Motor neuron (in vitro differentiated cells): ENCODE measurements at places on chromosomes 3 and 15.

GRCh38 chr3:190013943-190014924 is 106.5 kb downstream of the P3H2 start:
- no peak for ATAC-seq

- no peak for ATAC-seq
Measured at GRCh38 chr15:82181371-82181770, 81.2 kb downstream of the EFL1 start.

- no peak for ATAC-seq
Measured at GRCh38 chr15:101012326-101013200, 93.4 kb downstream of the LRRK1 start.

DNA sequence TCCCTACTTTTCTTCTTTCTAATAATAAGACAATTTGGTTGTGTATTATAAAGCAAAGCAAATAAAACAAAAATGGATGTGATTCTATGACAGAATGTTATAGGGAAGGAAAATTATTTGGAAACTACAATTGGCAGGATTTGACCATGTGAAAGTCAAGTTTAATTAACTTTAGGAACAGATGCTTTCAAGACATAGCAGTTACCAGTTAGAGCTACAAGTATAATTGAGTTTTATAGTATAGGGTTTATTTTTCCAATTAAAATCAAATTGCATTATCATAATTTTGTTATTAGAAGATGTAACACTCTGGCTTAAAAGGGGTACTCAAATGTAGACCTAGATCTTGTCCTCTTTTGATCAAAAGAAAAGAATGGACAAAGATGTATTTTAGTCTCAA is 110.9 kb downstream of the ROBO2 start:
- ATAC-seq, result no peak

DNA sequence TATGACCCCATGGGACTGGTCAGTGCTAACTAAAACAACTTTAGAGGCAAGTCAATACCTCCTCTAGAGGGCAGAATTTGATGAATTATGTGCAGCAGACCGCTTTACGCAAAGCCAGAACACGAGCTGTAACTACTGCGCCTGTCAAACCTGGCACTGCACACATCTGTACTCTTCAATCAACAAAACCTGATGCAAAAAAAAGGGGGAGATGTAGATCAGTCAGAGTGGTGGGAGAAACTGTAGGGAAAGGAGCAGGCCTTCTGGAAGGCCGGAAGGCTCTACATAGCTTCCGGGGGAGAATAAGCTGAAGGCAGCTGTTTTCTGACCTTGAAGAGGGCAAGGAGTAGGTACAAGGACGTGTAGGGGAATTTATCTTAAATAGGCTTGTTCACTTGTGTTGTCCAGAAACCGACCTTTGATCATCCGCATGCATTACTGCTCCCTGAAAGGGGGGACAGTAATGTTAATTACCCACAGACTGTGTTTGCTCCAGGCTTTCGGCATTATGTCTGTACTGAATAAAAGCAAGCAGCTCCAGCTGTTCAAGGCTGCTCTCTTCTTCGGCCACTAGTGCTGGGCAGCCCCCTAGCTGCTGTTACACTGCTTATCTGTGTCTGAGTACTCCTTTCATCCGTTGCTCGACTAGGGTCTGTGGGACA is 41.0 kb downstream of the GPR160 start:
- ATAC-seq, result no peak

DNA sequence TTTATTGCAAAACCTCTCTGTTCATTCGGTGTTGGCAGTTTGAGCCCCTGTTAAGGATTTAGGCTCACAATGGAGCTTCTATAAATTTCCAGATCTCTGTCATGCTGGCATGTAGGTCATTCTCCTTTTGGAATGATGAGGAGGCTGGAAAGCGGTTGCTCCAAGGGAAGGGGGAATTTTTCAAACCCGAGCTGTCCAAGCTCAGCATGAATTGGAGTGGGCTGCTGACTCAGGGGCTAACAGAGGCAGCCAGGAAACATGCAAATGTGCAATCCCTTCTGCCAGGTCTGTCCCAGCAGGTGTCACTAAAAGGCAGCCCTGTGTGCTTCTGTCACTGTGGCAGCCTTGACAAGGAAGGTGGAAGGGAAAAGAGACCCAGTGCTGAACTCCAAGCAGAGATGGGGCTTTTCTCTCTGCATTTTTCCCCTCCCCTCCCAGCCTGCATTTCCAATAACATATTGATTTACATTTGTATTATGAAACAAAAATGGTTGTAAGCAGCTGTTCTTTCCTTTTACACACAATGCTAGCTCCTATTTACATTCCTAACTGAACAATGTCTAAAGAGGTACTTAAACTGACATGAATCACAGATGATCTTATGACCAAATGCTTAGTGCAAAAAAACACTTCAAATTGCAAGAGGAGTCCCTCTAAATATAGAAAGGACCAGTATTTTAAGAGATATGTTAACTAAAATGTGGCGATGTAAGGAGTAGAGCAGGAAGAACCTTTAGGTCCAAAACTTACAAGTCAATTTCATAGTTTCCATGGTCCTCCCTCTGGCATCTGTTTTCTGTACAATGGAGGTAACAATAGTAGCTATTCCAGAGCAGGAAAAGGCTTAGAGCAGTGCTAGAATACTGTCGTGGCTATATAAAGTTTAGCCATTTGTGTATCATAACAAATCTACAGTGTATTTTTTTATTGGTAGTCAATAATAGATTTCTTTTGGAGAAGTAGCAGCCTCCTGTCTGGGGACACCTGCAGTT is 84.5 kb upstream of the ATP10A start:
- ATAC-seq, result peak; percentile 47

DNA sequence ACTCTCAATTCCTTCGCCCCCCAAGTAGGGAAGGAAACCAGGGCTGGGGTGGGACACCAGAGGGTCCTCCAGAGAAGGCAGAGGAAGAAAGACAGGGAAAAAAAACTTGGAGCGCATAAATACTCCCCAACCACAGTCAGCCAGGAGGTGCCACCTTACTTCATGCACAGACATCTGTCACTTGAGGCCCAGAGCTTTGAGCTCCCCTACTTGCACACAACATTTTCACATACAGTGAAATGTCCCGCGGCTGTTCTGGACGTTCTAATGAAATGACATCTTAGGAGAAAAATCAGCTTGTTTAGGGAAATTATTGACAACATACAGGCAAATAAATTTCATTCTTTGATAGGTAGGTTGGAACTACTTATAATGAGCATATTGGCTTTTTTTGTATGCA is 113.0 kb downstream of the LIPC start:
- no peak for ATAC-seq

GRCh38 chr15:25239471-25240345 is 199.1 kb downstream of the UBE3A start:
- no peak for ATAC-seq

DNA sequence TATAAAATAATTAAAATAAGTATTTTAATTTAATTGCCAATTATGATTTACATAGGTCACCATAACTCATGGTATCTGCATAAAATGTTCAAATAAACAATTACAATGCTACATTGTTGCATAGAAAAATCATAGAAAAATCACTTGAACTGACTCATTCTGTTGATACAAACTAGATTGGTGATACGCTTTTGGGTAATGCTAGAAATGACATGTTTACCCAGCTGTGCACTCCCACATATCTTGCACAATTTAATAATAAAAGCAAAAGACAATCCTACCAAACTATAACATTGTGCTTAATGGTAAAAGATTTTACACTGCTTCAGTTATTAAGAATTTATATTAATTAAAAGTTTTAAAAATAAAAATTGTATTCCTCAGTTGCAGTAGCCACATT is 45.8 kb upstream of the FBXL22 start:
- ATAC-seq, result no peak

DNA sequence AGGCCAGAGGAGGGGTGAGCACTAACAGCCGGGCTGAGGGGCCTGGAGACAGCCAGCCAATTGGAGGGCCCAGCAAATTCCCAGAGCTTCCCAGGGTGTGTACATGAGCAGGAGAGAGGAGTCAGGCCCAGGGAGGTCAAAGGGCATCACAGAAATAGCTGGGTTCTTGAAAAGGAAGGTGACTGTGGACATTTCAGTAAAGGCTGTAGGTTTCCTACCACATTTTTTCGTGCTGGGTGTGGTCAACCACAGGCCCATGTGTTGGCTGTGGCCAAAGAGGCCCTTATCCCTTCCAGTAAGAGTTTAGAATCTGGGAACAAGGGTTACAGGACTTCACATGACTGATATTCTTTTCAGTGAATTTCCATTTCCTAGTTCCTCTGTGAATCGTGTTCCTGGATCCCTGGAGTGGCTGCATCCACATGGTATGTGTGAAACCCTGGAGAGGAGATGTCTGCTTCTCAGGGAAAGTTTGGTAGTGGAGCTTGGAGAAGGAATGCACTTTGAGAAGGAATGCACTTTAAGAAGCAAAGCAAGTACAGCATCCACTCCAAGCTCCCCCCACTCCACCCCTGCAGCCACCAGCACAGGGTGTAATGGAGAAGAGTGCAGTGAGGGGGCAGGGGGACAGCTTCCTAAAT is 73.2 kb upstream of the HEG1 start:
- peak; percentile 75 for ATAC-seq

- ATAC-seq, result no peak
Measured at GRCh38 chr3:39147711-39148434, 5.5 kb downstream of the CSRNP1 start.

GRCh38 chr3:109072194-109072593 is 45.7 kb downstream of the MORC1 start:
- ATAC-seq, result no peak

DNA sequence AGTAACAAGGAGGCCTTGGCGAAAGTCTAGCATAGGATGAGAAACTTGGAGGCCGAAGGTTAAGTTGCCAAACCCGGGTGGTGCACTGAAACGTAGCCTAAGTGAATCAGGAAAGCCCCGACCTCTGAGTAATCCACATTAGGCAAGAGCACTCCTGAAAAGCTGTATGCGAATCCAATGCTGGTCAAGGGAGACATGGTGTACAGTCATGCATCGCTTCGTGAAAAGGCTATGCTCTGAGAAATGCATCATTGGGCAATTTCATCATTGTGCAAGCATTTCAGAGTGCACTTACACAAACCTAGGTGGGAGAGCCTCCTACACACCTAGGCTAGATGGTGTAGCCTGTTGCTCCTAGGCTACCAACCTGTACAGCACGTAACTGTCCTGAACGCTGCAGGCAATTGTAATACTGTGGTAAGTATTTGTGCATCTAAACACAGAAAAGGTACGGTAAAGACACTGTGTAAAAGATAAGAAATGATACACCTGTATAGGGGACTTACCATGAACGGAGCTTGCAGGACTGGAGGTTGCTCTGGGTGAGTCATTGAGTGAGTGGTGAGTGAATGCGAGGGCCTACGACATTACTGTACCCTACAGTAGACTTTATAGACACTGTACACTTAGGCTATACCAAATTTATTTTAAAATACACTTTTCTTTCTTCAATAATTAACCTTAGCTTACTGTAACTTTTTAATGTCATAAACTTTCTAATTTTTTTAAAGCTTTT is 222.5 kb downstream of the SHQ1 start:
- no peak for ATAC-seq

DNA sequence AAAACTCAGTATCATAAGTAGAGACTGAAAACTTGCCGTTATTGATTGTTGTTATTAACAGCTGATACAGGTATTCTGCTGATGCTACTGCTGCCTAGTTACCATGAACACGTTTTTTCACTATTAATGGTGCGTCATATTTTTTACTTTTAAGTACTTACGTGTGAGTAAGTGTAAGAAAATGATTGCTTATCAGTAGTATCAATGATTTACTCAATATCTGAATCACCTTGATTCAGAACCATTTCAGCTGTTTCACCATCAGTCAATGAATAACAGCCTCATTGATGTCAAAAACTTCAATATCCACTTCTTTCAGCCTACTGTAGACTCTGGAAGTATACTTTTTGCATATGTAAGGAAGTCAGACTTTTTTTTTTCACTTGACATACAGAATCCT is 4.7 kb downstream of the CCR8 start:
- no peak for ATAC-seq
